Trophoblast cell (in vitro differentiated cells and primary cell): ENCODE measurements at places on chromosomes 12 and 14.

DNA sequence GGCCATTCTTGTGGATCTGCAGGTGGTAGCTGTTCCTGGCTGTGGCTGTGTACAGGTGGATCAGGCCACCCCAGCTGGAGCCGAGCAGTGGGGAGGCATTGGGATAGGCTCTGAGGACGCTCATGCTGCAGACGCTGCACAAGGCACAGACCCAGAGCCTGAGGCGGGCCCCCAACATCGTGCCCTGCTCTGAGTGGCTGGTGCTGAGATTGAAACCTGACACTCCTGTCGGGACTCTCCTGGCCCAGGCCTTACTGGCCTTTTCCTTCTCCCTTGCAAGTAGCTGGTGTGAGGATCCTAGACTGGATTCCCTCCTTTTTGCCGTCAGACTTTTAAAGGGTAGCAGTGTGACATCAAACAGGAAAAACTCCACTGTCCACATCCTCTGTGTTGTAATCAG is at the start of gene FGF23:
Gene FGF23 (minus strand): TSS at position 308 of the 400 bp plus-strand sequence. CDS start 130 bp downstream, at position 178.
- DNase-seq = no peak

DNA sequence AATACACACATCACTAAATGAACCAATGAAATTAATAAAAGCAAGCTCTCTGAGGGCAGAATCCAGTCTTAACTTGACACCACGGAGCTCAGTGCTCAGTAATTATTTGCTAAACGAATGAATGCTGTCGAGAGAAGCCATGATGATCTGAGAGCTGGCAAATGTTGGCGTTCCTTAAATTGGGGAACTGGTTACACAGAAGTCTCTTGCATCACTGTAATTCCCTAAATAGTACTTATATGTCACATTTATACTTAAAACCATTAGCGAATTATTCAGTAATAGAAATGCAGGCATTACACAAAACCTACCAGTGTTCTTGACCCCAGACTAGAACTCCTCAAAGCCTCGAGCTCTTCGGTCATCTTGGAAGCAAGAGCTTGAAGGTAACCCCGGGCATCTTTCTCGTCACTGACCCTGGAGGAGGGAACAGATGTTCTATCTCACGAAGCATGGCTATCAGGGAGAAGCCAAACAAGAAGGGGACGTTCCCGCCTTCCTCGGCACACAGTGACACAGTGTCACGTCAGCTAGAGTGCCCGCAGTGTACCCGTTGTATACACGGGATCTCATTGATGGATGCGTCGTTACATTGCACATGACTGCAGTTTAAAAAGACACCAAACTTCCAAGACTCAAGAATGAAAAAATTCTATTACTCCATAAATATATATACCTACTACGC is 43.6 kb downstream of the AMN start:
- DNase-seq = no peak

- DNase-seq = peak; percentile 69
Measured at GRCh38 chr12:108620236-108620879, 13.3 kb downstream of the SELPLG start.

DNA sequence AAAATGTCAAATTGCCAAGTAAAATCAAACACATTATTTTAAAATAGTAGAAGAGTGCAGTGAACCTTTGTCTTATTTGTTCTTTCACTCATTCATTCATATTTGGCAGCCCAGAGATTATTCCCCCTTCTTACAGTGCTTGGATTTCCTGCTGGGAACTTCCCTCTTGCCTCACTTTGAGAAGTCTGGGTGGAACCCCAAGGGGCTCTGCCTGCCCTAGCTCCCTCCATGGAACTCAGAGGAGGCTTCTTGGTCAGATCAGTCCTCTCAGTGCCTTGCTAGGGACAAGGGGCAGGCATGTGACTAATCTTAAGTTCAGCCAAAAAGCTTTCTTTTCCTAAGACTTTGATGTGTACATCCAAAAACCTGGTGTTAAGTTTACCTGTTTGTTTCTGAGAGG is 84.7 kb upstream of the OVCH1 start:
- DNase-seq = no peak

DNA sequence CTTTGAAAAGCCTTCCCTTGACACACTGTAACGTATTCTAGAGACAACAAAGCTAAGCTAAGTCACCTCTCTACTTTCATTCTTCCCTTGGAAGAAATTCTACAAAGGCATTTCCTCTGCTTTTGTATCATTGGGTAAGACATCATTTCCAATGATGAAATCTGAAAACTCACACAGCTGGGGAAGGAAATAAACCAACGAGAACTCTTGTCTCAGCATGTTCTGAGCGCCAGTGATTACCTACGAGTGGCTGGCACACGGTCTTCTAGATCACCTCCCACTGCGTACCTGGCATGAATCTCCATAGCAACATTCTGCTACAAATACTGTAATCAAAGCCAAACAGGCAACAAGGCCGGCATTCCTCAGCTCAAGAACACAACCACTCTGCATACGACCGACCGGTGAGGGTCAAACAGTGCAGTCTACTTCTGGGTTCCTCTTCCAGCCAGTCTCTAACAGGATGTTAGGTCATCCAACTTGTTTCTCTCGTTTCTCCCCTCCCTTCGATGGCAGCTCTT is 7.6 kb downstream of the VPS37B start:
- peak; percentile 89 for DNase-seq

- peak; percentile 92 for DNase-seq
Measured at GRCh38 chr12:11885261-11886038, 185.3 kb upstream of the BCL2L14 start.

DNA sequence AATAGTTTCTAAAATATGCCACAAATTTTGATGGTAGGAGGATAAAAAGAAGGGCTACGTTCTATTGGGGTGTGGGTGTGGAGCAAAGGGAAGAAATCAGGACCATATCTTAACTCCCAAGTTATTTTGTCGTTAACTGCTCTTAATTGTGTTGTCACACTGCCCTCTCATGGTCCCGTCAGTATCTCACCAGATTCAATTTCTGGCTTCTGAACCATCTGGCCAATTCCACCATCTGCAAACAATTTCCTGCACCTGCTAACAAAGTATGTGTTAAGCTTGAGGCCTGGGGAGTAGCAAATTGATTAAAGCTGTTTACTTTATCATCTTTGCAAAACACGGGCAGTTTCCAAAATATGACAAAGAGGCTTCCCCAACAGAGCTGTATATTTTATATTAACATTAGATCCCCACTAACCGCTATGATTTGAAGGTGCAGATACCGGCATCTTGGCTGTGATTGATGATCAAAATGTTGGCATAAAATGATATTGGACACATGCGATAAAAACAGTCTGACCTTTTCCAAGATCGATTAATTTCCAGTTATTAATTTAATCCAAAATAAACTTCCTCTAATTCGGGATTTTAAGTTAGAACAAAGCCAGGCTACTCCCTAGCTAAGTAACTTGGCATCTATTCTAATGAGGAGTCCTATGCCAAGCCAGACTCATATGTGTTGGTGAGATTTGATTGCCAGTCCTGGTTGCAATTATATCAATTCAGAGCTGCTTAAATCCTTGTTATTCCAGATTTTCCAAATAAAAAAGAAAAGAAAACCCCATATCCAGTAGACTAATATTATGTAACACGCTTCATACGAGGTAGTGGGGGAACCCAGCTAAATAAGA is 6.9 kb upstream of the DNM1L start:
- DNase-seq = peak; percentile 74

DNA sequence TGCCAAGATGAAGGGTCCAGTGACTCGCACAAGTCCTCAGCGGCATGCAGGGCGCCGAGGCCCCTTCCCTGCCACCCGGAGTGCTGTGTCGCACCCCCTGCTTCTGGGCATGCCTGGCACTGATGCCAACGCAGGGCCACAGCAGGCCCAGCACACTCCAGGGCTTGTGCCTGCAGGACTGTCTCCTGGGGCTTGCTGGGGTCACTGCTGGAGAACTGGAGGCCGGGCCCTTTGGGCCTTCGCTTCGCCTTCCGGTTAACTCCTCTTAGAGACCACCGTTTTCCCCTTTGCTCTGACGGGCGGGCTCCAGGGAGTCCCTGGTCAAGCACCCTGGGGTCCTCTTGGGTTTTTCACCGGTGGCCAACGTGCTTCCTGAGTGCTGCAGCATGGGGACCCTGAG is 79.6 kb downstream of the WDR20 start:
- DNase-seq = no peak

DNA sequence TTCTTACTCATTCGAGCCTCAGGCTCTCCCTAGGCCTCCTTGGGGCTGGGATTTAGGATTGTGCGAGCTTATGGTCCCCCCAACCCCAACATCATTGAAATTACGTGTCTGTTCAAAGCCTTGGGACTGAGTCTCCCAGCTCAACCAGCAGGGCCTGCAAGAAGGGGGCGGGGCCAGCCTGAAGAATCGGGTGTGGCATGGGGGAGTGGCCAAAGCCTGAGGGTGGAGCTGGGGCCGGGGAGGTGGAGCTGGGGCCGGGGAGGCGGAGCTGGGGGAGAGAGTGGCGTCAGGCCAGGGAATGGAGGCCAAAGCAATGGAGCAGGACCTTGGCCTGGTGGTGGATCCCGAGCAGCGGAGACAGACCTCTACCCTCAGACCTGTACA is 24.3 kb upstream of the HSPB8 start:
- peak; percentile 76 for DNase-seq

- DNase-seq = no peak
Measured at GRCh38 chr14:81414123-81414522, 14.0 kb upstream of the STON2 start.

- no peak for DNase-seq
Measured at GRCh38 chr14:64158608-64159007, 135.6 kb downstream of the ESR2 start.

GRCh38 chr14:36785511-36785910 is 123.9 kb downstream of the PAX9 start:
- DNase-seq = no peak

DNA sequence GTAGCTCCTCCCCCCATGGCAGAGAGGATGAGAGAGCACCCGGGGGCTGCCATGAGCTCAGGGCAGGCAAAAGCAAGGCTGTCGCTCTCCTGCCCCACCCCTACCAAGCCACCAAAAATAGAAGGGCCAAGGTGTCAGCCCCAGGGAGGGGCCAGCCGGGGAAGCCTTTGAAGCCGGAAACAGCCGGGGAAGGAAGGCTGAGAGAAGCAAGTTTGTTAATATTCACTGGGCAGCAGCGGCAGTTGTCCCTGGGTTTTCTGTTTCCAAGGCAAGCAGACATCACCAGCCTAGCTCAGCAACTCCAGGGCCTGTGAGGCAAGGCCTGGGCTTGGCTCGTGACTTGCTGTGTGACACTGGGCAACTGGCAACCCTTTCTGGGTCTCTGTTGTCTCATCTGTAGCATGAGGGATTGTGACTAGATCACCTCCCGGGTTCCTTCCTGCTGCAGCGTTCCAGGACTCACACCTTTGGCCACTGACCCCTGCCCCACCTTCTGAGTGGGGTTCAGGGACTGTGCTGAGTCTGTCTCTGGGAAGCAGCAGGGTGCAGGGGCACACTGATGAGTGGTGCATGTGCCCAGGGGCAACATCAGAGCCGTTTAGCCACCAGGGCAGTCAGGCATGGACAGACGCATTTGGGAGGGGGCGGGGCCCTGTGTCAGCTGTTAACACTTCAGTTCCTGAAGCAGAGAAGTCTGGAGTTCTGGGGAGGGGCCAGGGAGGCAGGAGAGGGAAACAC is 24.3 kb downstream of the SYNDIG1L start:
- DNase-seq = peak; percentile 27

GRCh38 chr14:69151458-69152180 is 1.3 kb downstream of the DCAF5 start:
- DNase-seq = peak; percentile 65

DNA sequence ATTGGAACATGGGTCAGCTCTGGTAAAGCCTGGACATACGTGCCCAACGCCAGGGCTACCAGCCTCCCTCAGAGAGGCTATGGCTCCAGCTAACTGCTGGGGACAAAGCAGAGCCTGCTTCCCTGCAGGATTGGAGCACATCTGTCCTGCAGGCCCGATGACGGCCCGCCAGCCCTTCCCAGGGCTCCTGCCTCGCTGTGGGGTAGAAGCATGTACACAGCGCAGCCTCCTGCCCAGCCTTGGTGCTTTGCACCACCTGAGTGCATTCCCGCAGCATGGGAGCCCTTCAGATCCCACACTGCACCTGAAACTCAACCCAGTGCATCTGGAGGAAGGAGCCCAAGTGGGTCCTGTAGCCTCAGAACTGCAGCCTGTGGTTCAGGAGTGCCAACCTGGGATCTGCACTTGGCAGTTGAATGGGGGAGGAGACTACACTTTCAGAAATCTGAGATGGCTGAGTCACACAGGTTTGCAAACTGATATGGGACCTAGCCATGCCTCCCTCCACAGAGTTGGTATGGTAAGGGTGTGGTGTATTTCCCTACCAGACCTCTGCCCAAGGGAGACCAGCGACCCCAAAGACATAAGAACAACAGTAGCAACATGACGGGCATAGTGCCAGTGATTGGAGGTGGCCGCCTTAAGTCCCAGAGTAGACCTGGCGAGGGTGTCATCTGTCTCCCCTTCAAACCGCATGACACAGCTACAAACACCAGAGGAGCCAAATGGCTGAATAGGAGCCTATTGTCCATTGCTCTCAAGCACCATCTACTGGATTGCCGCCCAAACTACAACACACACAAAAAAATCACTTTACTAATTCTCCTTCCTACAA is 273.9 kb upstream of the MIS18BP1 start:
- DNase-seq = peak; percentile 31

- DNase-seq = no peak
Measured at GRCh38 chr12:32151086-32151485, 44.4 kb downstream of the BICD1 start.

GRCh38 chr12:123094349-123095077 is 56.4 kb downstream of the PITPNM2 start:
- peak; percentile 44 for DNase-seq

DNA sequence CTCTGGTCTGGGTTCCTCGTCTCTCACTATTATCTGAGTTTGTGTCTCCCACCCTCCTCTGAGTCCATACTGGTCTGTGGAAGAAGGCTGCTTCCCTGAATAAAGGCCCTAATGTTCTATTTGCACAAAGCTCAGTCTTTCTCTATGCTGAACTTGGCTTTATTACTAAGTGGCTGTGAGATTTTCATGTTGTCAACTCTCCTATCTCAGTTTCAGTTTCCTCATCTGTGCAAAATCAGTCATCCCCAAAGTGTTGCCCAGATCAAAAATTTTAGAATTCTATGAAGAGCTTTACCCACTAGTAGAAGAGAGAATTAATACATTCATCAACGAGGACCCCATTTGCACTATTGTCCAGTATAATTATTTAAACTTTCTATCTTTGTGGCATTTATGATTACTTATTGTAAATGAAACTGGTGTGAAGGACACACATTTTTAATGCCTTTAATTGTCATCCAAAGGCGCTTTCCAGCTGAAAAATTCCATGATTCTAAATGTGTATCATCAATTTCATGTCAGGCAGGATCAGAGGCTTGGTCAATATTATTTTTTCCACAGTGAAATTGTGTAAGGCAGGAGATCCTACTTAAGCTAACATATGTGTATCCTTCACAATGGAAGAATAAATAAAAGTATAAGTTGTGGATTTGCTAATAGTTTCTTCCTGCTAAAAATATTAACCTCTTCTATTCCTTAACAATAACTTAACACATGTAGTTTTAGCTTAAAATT is 79.1 kb upstream of the EEA1 start:
- DNase-seq = no peak

GRCh38 chr12:103401421-103401820 is 94.3 kb downstream of the C12orf42 start:
- peak; percentile 59 for DNase-seq

GRCh38 chr14:39175445-39176262 is 600 bp downstream of the PNN start:
- DNase-seq = peak; percentile 40
